LHCN-M2 (cell line): ENCODE measurements at places on chromosomes 7 and 10. TPM values are rescaled to one million over a fixed set of nuclear protein-coding genes. Genes with fewer than 3 reads are reported as not detected.

Gene FAM237B
- total RNA-seq: not detected in 2 replicates

Gene BCL7B
- total RNA-seq: 67.7 and 71.0 TPM in 2 replicates

Gene AOAH
- not detected in 2 replicates for total RNA-seq

GRCh38 chr7:27966219-27966780 lies 214.3 kb downstream of the JAZF1 start:
- no peak for DNase-seq

DNA sequence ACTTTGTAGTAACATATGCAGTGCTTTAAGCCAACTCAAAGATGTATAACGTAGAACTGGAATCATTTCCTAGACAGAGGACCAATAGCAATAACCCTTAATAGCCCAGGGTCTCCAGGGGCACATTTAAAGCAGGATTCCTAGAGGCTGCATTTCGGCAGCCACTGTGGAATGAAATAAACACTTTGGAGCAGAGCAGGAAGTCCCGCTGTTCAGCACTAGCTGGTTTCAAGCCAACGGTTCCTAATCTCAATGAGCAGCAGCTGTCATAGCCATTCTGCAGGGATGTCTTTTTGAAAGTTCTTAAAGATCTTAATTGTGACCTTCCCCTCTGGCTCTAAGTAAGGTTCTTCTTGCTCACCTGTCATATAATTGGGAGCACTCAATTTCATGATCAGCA lies 18.4 kb upstream of the MACROH2A2 start:
- peak; percentile 14 for DNase-seq

GRCh38 chr7:137992550-137993394 lies 9.1 kb downstream of the CREB3L2 start:
- DNase-seq: peak; percentile 96

DNA sequence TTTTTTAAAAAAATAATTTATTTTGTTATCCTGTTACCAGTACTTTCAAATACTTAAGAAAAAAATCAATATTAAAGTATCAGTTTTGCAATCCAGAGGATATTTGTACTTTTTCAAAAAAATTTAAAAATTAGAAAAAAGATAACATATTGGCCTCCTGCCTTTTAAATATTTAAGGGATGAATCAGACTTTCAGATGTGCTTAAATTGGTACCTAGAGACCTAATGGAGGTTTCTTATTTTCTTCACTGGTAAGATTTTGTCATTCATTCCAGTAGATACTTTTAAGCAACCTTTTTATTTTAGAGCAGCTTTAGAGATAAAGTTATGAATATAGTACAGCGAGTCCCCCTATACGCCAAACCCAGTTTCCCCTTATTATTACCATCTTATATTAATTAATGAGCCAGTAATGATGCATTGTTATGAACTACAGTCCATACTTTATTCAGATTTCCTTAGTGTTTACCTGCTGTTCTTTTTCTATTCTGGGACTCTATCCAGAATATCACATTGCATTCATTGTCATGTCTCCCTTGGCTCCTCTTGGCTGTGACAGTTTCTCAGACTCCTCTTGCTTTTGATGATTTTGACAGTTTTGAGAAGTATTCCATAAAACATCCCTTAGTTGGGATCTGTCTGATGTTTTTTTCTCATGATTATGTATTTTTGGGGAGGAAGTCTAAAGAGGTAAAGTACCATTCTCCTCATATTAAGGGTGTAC lies 34.2 kb downstream of the BICC1 start:
- no peak for DNase-seq

DNA sequence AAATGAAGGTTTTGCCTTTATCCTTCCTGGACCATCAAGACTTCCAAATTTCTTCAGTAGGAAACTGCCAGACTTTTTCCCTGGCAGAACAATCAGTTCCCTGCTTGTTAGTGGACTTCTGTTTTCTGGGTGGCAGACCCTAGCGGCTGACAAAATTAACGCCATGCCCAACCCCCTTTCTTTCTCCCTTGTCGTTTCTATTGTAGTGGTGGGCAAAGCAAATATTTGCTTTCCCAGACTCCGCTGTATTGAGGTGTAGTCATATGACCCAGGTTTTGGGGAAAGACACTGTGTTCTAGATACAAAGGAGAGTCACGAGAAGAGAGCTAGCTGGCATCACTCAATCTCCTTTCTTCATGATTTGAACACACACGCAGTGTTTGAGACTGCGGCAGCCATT lies 7.7 kb downstream of the PON2 start:
- DNase-seq: no peak

- no peak for DNase-seq
Observed at GRCh38 chr7:132402751-132403245, 173.5 kb downstream of the PLXNA4 start.

DNA sequence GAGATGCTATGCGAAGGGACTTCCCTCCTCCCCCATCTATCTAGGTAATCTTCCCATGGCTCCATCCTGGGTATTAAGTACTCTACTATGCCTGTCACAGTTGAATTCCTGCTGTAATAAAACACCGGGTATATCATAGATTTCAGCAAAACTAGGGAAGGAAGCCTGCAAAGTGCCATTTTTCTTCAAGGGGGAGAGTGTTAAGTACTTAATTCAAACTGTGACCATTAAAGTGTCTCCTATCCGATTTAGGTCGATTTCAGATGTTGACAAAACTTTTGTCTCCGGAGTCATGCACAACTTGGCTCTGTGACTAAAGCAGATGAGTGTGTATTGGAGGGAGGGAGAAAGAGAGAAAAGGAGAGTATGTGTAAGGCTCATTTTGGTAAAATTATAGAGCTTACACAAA lies 4.6 kb downstream of the HOXA4 start:
- no peak for DNase-seq

GRCh38 chr7:101418694-101419093 lies 56.0 kb downstream of the COL26A1 start:
- DNase-seq: no peak

DNA sequence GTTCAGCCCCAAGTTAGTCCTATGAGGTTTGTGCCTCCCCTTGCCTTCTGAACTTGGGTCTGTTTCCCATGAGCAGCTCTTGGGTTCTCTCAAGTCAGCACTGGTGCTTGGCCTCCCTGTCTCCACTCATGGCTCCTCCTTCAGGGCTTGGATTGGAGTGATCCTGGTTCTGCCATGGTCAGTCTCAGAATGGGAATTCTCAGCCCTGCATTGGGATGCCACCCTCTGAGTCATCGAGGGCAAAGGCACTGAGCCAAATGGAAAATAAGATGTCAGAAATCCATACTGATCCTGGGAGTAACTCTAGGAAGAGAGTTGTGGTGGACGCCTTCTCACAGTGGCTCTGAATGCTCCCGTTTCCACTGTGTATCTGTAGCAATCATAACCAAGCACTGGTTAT lies 233.4 kb upstream of the HABP2 start:
- DNase-seq: no peak

GRCh38 chr7:2757904-2758672 lies 70.1 kb downstream of the AMZ1 start:
- DNase-seq: peak; percentile 99

- DNase-seq: peak; percentile 49
Observed at GRCh38 chr7:19113855-19114550, 3.4 kb downstream of the TWIST1 start.

GRCh38 chr7:37987732-37988131 lies 67.3 kb downstream of the EPDR1 start:
- DNase-seq: peak; percentile 95

DNA sequence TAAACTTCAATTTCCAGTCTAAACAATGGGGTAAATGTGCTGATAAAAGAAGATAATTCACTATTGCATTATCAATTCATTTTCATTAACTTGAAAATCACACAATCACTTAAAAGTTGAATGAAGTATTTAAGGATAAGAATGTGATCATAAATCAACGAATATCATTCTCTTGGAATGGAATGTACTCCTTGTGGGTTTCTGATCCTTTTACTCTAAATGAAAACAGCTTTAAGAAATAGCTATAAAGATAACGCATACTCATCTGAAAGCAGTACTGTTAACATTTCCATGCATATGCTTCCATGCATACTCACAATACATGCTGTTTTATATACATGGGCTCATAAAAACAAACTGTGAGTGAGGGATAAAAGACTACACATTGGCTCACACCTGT lies 108.8 kb downstream of the ATE1 start:
- DNase-seq: no peak

- peak; percentile 94 for DNase-seq
Observed at GRCh38 chr10:31749301-31749700, 179.3 kb downstream of the ARHGAP12 start.

- no peak for DNase-seq
Observed at GRCh38 chr7:111074071-111074747, 16.7 kb upstream of the LRRN3 start.

DNA sequence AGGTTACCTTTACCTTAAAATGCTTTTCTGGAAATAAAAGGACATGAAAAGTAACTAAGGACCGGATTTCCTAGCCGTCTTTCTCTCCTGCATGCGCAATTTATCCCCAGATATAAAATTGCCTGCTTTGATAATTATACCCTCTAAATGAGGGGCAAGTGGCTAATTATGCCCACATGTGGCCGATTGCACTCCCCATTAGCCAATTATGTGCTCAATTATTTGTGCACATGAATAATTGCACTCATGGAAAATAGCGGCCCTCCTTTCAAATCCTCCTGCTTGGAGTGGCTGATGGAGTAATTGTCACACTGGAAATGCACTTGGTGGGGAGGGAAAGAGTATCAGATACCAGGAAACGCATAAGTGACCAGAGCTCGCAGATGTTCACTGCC lies 66.4 kb upstream of the ATRNL1 start:
- DNase-seq: no peak

GRCh38 chr10:29253690-29254029 lies 35.2 kb upstream of the LYZL1 start:
- peak; percentile 11 for DNase-seq

GRCh38 chr7:19413443-19413965 lies 268.3 kb upstream of the FERD3L start:
- DNase-seq: peak; percentile 89

DNA sequence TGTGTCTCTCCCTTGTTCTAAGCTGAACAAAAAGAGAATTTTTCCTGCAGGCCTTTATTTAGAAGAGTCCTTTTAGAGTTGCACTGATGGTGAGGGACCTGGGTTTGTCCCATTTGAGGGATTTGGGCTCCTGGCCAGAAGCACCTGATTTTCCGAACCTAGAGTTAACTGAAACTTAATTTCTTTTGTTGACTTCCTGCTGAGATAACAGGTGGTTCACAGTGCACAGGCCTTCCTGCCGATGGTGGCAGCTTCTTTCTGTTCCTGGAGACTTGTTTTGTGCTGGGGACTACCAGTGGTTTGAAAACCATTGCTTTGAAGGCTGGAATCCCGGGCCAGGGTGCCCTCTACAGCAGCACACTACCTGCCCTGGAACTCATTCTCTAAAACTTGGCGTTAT lies 99.2 kb downstream of the SUGCT start:
- DNase-seq: no peak

DNA sequence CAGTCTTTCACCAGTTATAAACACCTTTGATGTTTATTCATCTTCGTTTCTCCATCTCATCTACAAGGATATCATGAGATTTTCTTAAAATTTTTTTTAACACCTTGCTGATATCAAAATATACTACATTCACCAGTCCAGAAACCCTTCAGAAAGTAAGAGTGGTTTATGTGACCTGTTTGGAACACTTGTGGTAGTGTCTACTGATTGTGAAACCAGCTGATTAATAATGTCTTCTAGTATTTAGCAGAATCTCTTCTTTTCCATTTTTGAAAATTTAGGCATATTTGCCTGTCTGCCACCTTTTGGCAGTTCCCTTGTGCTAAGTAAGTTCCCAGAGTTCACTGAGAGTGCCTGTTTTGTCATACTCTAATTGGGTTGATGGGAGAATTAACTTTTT lies 18.5 kb downstream of the DLD start:
- no peak for DNase-seq

GRCh38 chr10:25725917-25726716 lies 207.9 kb upstream of the MYO3A start:
- peak; percentile 40 for DNase-seq

DNA sequence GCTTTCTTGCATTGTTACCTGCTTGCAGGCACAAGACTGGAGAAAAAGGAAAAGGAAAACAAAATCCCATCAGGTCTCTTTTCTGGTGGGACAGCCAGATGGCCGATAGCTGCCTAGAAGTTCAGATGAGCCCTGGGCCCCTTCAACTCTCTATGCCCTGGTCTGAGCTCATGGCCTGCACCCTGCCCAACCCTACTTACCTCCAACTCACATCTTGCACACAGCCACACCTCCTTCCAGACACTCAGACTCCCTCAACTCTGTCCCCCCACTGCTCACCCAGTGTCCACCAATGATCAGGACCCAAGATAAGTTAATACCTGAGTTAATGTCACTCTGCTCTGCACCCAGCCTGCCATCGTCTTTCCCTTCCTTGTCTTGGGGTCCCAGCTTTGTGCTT lies 10.9 kb downstream of the RBP3 start:
- no peak for DNase-seq

GRCh38 chr10:124307591-124307990 lies 111.1 kb downstream of the OAT start:
- no peak for DNase-seq

DNA sequence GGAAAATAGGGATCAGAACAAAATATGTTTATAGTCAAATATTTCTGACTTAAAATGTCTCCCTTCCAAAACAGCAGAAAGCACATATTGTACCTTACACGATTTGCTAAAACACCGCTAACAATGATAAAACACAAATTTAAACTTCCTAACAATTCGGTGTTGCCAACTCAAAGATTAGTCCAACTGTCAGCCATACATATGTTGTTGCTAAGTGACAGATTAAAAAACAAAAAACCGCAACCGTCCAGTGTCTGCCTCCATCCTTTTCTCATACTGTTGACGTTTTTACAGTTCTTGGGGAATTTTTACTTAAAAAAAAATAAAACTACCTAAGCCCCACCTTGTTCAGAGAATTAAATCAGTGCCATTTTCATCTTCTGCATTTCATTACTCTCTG lies 118.0 kb downstream of the RAB11FIP2 start:
- DNase-seq: no peak

DNA sequence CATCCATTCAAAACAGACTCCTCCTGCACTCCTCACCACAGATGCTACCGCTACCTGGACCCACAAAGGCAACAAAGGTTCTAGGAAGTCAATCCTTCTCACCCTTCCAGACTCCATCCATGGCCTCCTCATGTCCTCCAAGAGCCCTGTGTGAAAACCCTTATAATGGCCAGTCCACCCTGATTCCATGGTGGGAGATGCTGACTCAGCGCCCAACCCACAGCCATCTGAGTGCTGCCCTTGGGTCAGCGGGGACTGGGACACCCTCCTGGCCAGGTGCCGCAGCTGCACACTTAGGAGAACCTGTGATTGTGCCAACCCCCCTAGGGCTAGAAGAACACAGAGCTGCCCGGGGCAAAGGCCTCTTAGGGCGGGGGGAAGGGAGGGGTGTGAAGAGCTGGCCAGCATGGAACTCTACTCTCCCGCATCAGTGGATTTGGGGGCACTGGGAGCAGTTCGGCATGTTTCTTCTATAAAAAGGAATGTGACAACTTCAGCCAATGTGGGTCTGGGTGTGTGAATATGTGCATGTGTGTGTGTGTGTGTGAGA lies 25.4 kb downstream of the TMEM273 start:
- no peak for DNase-seq

GRCh38 chr7:4102231-4102841 lies 579.8 kb upstream of the FOXK1 start:
- no peak for DNase-seq

DNA sequence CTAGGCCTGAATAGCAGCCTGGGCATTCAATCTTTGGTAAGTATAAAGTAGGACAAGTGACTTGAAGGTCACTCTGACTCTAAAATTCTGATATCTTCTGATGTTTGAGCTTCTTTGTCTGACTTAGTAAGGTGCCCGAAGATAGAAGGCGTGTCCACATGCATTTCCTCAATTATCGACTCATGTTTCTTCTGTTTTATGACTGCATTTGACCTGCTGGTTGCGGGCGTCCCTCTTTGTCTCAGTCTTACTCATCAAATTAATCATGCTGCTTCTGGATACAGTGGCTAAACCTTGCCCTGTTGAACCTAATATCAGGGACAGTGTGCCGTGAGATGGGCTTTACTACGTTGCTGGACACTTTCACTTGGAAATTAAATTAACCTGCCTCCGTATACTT lies 534.1 kb downstream of the SDK1 start:
- DNase-seq: peak; percentile 48
